Kidney (tissue), 22 donors: ENCODE measurements at places on chromosomes 12 and 14.

DNA sequence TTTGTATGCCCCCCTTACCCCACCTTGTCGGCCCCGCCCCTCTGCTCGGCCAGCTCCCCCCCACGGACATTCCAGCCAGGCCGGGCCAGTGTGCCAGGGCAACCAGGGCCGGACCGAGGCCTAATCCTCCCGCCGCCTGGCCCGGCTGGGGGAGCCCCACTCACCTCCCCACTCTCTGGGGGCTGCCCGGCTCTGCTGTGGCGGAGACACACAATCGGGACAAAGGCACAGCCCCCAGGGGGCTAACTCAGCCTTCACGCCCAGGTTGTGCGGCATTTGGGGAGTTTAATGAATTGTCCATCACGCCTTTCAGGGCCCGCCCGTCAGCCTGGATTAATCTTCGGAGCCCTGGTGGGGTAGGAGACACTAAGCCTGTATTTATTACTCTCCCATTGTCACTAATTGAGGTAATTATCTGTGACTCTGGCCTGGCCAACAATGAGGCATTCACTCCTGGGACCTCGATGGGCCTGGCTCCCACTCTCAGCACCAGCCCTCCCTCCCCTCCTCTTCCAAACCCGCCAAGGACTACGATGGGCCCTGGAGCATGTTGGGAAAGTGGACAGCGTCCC lies 8.7 kb downstream of the WNT1 start:
- DNase-seq, result no peak

DNA sequence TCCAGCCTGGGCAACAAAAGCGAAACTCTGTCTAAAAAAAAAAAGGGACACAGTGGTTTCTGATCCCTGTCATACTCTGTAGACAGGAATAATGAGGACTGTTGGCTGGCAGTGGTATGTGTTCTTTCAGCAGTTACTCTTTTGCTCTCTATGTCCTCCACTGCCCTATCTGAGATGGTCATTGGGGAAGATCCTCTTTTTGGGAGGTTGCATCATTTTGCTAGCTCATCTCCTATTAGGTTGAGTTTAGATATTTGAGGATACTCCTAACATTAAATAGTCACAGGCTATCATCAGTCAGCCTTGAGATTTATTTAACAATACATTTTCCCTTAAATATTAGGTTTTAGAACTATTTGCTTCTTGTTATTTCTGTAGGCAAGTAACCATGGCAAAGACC lies 5.9 kb upstream of the CCDC91 start:
- DNase-seq, result no peak

DNA sequence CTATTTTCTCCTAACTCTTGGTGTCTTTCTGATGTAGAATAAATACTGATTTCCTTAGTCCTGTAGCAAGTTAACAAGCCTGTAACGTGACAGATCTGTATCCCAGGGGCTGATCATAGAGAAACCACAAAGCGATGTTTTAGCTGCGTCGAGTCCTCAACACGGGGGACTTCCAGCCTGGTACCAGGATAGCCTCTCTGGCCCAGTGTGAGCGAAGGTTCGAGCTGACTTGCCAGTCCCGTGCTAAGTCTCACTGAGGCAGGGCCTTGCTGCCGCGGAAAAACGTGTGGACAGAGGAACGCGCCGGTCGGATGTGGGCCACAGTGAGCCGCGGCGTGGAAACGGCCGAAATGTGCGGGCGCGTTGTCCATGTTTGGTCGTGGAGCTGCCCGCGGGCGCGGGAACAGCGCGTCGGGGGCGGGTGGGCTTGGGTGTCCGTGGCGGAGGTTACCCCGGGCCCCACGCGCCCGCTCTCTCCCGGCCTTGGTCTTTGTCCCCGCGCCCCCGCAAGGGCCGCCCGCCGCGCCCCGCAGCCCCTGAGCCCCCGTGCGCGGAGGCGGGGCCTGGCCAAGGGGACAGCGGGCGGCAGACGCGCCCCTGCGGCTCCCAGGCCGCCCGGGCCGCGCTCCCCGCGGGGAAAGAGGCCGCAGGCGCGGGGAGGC lies 531 bp upstream of the EML1 start:
- peak; percentile 48 for DNase-seq

GRCh38 chr12:67426067-67426466 lies 156.9 kb downstream of the CAND1 start:
- DNase-seq, result peak; percentile 87

DNA sequence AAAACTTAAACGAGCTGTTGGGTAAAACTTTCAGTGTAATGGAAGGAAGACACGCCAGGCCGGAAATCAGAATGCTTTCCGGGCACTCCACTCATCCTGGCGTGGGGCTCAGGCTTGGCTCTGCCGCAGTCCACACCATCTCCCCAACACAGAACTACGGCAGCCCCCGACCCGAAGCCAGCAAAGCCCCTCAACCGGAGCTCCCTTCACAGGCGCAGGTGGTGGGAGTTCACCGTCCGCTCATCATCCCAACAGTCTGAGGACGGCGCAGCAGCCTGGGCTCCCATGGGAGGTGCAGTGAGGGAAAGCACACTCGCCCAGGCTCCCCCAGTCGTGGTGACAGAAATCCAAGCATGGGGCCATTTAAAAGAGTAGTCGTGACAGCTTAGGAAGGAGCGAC lies 11.0 kb upstream of the MMP17 start:
- peak; percentile 51 for DNase-seq

DNA sequence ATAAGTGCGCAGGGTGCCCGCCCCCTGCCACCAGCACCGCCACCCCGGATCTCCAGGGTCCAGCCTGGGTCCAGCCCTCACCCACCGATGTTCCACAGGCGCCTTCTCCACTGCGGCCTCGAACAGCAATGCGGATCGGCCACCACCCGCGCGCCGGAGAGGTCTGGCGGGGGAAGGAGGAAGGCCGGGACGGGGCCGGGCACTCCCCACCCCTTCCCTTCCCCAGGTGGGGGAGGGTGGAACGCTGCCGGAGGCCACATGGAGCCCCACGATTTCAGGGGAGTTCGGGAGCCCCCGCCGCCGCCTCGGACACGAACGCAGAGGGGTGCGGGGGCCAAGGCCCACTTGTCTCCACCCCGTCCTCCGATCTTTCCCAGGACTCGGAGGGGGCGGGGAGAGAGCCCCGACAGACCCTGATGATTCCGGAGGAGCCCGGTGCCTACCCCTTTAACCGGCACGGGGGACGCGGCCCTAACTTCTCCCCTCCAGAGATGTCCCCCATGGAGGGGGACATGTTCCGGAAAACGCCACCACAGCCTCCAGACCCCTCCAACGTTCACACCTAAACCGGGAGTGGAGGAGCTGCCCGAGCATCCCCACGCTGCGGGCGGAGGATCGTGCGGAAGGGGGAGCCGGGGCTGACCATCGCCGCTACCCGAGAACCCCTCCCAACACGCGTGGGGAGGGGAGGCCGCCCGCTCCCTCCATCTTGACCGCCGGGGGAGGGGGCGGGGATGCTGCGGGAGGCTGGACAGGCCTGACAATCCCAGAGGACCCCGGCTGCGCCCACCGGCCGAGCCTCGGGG lies 1.1 kb downstream of the ATXN2 start:
- DNase-seq, result peak; percentile 88

GRCh38 chr14:102046337-102047278 lies 40.2 kb downstream of the HSP90AA1 start:
- peak; percentile 88 for DNase-seq

GRCh38 chr12:124939079-124939420 lies 24.6 kb upstream of the UBC start:
- DNase-seq, result no peak
